ENCODE measurements at places on chromosomes 13 and 19.

GRCh38 chr13:111469450-111469849 lies 149.0 kb downstream of the TEX29 start:
- DNase-seq = no peak
- no peaks in the 10 kb centered on the region for H3K36me3 ChIP-seq
- no peaks in the 10 kb centered on the region for H3K27me3 ChIP-seq
- no peak overlapping the region for H3K27ac ChIP-seq
- H3K4me3 ChIP-seq = no peak overlapping the region

DNA sequence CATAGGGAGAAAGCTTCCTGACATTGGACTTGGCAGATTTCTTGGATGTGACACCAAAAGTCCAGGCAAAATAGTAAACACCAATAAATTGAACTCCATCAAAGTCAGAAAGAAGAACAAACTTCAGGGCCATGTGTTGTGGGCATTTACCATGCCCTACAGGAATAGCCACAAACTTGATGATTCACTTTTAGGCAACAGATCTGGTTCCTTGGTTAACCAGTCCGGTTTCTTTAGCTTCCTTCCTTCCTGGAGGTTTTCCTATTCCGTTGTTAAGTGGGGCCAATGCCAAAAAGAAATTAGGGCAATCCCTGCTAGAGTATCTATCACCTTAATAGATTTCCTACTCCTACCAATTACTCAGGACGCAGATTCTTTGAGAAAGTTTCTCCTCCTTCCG lies 25.2 kb downstream of the IGFL1 start:
- no peak for DNase-seq
- H3K4me1 ChIP-seq = no peaks in the 10 kb centered on the region
- H3K27me3 ChIP-seq = no peaks in the 10 kb centered on the region
- H3K36me3 ChIP-seq = no peaks in the 10 kb centered on the region
- no peak overlapping the region for H3K4me3 ChIP-seq

DNA sequence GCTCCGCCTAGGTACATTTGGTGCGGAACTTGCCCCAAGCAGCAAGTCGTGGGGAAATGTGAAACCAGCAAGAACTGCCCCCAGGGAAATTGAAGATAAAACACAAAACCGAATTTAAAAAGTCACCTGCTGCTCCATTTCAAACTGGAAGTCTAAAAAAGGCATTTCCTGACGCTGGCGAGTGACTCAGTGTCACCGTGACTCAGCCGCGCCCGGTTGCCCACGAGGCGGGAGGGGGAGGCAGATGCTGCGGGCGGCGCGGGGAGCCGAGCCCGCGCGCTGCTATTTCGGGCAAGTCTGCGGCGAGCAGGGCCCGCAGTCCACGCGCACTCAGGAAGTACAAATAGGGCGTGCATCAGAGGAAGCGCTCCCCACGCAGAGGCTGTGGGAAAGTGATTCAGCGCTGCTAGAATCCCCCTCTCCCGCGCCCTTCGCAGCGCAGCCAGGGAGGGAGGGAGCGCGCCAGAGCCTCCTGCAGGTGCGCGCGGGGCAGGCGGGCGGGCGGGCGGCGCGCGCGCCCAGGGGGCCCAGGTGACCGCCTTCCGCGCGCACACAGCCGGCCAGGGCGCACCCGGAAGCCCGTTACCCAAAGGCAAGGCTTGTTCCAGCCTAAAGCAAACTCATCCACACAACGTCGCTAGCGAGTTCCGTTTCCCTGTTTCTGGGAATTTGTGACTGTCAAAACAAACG lies 168.8 kb downstream of the COL4A1 start:
- H3K36me3 ChIP-seq = no peaks in the 10 kb centered on the region
- H3K27ac ChIP-seq = peak overlapping the region; percentile 84
- peak; percentile 92 for DNase-seq
- peaks cover 14% of the 10 kb centered on the region for H3K4me1 ChIP-seq

- no peak for DNase-seq
- H3K4me3 ChIP-seq = no peak overlapping the region
- H3K4me1 ChIP-seq = no peaks in the 10 kb centered on the region
- no peak overlapping the region for H3K27ac ChIP-seq
- no peaks in the 10 kb centered on the region for H3K27me3 ChIP-seq
Measured at GRCh38 chr19:33861950-33862349, 65.3 kb downstream of the KCTD15 start.

DNA sequence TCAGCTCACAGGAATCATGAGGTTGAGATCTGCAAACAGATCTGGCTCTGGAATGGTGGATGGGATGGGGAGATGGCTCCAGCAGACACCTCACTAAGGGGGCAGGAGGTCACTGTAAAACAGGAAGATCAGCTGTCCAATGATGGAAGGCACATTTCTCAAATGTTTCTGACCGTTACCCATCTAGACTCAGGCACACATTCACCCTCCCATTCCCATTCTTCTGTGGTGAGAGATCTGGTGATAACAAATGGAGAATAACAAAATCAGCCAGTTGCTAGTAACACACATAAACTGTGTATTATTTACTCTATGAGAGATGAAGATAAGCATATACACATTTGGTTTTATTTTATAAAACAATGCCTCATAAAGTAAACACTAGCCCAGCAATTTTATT lies 235.9 kb downstream of the TSHZ3 start:
- H3K27me3 ChIP-seq = no peaks in the 10 kb centered on the region
- no peak for DNase-seq
- no peak overlapping the region for H3K27ac ChIP-seq

GRCh38 chr19:38277969-38278680 lies 13.8 kb downstream of the SPINT2 start:
- H3K4me1 ChIP-seq = peaks cover 79% of the 10 kb centered on the region
- no peaks in the 10 kb centered on the region for H3K27me3 ChIP-seq
- H3K4me3 ChIP-seq = no peak overlapping the region
- no peak for DNase-seq

- H3K4me1 ChIP-seq = no peaks in the 10 kb centered on the region
- DNase-seq = no peak
- H3K27me3 ChIP-seq = no peaks in the 10 kb centered on the region
- no peak overlapping the region for H3K4me3 ChIP-seq
Measured at GRCh38 chr19:29411113-29411581, 114.6 kb upstream of the VSTM2B start.

DNA sequence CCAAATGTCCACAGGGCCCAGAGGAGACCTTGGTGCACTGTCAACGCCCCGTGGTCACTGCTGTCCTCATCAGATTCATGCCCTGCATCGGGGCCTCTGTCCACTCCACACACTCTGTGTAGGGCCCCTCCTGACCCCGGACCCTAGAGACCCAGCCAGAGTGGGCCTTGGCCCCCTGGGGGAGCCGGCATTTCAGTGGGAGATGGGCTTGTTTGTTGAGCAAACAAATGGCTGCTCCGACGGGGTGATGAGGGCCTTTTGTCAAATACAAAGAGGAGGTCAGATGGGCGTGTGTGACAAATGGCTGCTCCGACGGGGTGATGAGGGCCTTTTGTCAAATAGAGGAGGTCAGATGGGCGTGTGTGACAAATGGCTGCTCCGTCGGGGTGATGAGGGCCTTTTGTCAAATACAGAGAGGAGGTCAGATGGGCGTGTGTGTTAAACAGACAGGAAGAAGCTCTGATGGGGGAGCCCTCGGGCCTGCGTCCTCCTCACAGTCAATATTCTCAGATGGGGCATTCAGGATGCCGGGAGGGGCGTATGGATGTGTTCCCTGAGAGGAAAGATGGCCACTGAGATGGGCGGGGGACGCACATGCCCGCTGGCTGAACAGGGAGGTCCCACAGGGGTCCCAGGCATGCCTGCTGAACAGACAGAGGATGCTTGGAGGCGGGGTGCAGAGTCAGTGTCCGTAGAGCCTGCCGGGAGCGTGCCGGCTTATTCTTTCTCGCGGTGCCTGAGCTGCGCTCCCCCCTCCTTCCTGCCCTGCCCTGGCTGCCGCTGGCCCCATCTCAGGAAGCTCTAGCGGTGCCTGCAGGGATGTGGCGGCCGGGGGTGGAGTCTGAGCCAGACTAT lies 36.3 kb downstream of the SMIM24 start:
- peak overlapping the region; percentile 71 for H3K27ac ChIP-seq
- H3K36me3 ChIP-seq = peaks cover 3% of the 10 kb centered on the region
- no peaks in the 10 kb centered on the region for H3K27me3 ChIP-seq
- peak; percentile 54 for DNase-seq
- H3K4me3 ChIP-seq = no peak overlapping the region

DNA sequence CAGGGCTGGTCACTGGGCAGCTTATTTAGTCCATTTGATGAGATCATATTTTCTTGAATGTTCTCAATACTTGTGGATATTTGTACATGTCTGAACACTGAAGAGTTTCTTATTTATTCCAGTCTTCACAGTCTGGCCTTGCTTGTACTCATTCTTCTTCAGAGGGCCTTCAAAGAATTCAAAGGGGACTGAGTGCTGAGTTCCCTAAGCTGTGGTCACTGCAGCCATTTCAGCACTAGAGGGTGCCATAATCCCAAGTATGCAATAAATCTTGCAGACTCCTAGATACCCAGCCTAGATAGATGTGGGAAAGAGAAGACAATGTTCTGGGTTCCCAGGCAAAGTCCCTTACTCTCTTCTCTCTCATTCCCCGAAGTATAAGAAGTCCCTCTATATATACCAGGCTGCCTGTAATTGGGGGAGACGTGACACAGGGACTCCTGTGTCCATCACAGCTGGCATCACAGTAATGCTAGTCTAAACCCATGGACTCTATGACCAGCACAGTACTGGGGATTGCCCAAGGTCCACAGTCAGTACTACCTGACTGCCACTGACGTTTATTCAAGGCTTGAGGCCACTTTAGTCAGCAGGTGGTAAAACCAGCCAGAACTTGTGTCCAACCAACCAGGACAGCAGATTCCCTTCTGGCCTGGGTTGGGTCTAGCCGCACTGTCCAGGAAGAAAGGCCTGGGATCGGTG lies 8.9 kb upstream of the VN1R1 start:
- no peaks in the 10 kb centered on the region for H3K4me1 ChIP-seq
- no peak for DNase-seq
- no peak overlapping the region for H3K27ac ChIP-seq

- peaks cover 7% of the 10 kb centered on the region for H3K4me1 ChIP-seq
- H3K4me3 ChIP-seq = no peak overlapping the region
- DNase-seq = no peak
- H3K36me3 ChIP-seq = no peaks in the 10 kb centered on the region
- no peaks in the 10 kb centered on the region for H3K27me3 ChIP-seq
Measured at GRCh38 chr13:76012091-76012721, 376.1 kb downstream of the LMO7 start.

- H3K36me3 ChIP-seq = peaks cover 66% of the 10 kb centered on the region
- H3K27ac ChIP-seq = no peak overlapping the region
- H3K4me3 ChIP-seq = no peak overlapping the region
Measured at GRCh38 chr13:52026246-52026626, 1.7 kb downstream of the UTP14C start.

GRCh38 chr13:48749144-48749543 lies 95.4 kb downstream of the CYSLTR2 start:
- H3K36me3 ChIP-seq = no peaks in the 10 kb centered on the region
- H3K4me3 ChIP-seq = no peak overlapping the region
- no peak for DNase-seq
- no peak overlapping the region for H3K27ac ChIP-seq
- no peaks in the 10 kb centered on the region for H3K27me3 ChIP-seq

- no peaks in the 10 kb centered on the region for H3K4me1 ChIP-seq
- no peak overlapping the region for H3K4me3 ChIP-seq
- DNase-seq = no peak
- no peak overlapping the region for H3K27ac ChIP-seq
- no peaks in the 10 kb centered on the region for H3K36me3 ChIP-seq
Measured at GRCh38 chr13:78061806-78062205, 143.2 kb upstream of the EDNRB start.

DNA sequence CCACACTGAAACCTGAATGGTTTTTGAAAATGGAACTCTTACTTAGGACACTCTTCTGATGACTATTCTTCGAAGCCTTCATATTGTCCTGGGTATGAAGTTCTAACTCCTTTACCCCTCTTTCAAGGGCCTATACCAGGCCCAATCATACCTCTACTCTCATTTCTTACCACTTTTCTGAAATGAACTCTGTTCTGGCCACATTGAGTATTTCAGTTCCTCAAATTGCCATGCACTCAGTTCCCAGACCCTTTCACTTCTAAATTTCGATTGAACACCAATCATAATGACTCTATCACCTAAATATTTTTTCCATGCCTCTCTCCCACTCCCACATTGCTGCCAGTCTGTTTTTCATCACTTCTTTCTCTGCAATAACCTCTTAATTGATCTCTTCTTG lies 53.7 kb downstream of the LACC1 start:
- no peaks in the 10 kb centered on the region for H3K36me3 ChIP-seq
- H3K27me3 ChIP-seq = no peaks in the 10 kb centered on the region
- no peak overlapping the region for H3K4me3 ChIP-seq
- no peak overlapping the region for H3K27ac ChIP-seq

DNA sequence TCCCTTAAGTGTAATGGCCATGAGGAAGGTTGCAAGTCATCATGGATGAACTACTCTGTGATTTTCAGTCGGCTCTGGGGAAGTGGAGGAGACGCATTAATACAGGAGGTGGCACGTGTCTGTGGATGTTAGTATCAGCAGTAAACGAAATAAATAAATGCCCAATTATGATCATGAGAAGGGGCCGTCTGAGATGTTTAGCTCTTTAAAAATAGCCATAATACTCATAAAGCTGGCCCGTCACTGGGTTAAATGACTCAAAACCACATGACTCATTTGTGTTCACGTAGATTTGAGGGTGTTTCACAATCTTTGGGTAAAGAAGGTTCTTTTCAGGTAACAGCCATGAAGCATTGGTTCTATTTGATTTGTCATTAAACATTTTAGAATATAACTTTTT lies 620.6 kb downstream of the GPC6 start:
- no peak for DNase-seq
- H3K27ac ChIP-seq = no peak overlapping the region
- no peaks in the 10 kb centered on the region for H3K4me1 ChIP-seq
- H3K4me3 ChIP-seq = no peak overlapping the region

DNA sequence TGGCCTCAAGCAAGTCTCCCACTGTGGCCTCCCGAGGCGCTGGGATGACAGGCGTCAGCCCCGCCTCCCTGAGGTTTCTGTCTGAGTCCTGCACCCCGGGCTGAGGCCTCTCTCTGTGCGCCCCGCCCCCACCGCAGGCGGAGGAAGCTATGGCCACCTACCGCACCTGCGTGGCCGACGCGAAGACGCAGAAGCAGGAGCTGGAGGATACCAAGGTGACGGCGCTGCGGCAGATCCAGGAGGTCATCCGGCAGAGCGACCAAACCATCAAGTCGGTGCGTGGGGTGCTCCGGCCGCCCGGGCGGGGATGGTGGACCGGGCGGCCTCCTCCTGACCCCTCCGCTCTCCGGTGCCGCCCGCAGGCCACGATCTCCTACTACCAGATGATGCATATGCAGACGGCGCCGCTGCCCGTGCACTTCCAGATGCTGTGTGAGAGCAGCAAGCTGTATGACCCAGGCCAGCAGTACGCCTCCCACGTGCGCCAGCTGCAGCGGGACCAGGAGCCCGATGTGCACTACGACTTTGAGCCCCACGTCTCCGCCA lies 12.7 kb downstream of the ARHGAP45 start:
- H3K27me3 ChIP-seq = no peaks in the 10 kb centered on the region
- H3K4me1 ChIP-seq = peaks cover 35% of the 10 kb centered on the region
- H3K27ac ChIP-seq = no peak overlapping the region
- no peak overlapping the region for H3K4me3 ChIP-seq

Data from upper lobe of left lung (tissue), 6 donors.